ENCODE measurements at places on chromosomes 12 and 14.

DNA sequence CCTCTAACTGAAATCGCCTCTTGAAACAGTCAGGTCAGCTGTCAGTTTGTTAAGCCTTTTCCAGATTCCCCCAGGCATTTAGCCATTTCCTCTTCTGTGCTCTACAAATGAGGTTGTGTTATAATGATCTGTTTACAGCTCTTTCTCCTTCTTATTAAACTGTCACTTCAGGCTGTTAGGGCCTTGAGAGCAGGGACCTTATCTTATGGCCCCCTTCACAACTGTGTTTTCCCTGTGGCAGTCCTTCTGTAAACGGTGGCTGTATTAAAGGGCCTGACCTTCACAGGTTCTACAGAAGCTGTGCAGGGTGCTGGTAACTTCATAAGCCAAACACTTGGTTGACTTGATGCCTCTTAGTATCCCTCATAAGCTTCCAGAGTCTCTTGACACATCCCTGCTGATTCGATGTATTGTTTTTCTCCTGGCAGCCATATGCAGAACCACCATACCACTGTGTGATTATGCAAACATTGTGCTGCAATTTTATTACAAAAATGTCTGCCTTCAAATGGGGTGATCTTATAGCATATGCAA is 104.7 kb downstream of the PLEKHA5 start:
- DNase-seq: no peak

DNA sequence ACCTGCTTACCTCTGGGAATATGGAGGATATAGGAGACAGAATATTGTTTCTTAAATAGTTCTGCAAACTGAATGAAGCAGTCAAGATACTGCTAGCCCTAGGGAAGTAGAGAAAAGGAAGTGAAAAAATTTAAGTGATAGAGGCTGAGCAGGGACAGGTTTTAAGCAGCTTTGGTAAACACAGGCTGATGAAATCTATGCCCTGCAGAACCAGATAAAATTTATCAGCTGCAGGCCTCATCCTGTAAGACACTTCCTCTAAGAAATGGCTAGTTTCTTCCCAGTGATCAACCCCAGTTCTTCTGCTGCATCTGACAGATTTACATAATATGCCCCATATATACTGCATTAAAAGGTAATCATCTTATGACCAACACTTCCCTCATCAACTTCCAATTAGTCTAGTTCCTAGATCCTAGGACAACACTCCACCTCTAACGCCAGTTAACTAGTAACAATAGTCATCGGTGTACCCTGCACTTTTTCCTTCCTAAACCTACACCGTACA is 1.3 kb upstream of the ESYT1 start:
- DNase-seq: no peak

DNA sequence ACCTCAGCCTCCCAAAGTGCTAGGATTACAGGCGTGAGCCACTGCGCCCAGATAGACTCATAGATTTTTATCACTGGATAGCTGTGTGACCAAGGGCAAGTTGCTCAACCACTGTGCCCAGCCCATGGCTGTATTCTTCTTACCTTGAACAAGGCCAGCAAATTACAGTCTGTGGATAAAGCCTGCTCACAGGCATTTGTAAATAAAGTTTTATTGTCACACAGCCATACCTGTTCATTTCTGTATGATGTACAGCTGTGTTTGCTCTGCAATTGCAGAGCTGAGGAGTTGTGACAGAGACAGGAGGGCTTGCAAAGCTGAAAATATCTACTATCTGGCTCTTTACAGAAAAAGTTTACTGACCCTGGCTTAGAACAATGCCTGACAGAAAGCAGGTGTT is 35.2 kb upstream of the LHX5 start:
- DNase-seq: no peak

- peak; percentile 79 for DNase-seq
These were observed 5.8 kb upstream of the NTN4 start for GRCh38 chr12:95796225-95796981.

DNA sequence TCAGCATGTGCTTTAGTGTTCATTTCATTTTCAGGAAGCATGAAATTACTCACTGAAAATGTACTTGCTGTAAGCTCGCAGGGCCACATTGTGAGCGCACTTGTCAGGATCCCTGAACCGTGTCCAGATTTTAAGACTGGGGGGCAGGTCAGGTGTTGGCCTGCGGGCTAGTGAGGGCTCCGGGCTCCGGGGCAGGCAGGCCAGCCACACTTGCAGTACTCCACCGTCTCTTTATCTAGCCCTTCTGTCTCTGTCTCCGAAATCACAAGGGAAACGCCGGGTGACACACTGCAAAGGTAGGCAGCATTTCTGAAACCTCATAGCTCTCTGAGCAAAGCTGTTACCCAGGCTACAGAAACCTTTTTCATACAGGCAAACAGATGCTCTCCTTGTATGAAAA is 98.7 kb downstream of the EML1 start:
- DNase-seq: peak; percentile 87

DNA sequence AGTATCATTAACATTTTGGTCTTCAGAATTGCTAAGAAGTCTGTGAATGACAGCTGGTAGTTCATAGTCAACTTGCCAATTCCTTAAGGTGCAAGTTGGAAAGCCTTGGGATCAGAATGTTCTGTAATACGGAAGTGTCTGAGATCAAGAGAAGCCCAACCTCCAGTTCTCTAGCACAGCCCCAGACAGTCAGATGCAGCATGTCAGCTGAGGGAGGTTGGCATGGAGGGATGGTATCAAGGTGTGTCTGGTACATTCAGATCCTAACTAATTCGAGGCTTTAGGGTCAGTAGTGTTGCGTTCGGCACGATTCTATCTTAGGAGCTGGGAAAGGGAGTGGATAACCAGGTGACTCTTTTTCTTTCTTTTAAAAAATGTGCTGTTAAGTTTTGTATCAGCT is 38.3 kb downstream of the FNTB start:
- DNase-seq: no peak

- no peak for DNase-seq
These were observed 23.4 kb upstream of the BEGAIN start for GRCh38 chr14:100610511-100611217.

DNA sequence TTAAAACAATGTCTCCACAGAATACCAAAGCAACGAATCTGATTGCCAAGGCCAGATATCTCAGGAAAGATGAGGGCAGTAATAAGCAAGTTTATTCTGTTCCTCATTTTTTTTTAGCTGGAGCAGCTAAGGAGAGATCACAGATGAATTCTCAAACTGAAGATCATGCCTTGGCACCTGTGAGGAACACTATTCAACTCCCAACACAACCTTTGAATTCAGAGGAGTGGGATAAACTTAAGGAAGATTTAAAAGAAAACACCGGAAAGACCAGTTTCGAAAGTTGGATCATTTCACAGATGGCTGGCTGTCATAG is 994 bp downstream of the PRORP start:
- DNase-seq: peak; percentile 9

GRCh38 chr14:52801014-52801712 is 9.8 kb upstream of the GNPNAT1 start:
- peak; percentile 96 for DNase-seq

- no peak for DNase-seq
These were observed 12.4 kb downstream of the TNS2 start for GRCh38 chr12:53062011-53062961.

DNA sequence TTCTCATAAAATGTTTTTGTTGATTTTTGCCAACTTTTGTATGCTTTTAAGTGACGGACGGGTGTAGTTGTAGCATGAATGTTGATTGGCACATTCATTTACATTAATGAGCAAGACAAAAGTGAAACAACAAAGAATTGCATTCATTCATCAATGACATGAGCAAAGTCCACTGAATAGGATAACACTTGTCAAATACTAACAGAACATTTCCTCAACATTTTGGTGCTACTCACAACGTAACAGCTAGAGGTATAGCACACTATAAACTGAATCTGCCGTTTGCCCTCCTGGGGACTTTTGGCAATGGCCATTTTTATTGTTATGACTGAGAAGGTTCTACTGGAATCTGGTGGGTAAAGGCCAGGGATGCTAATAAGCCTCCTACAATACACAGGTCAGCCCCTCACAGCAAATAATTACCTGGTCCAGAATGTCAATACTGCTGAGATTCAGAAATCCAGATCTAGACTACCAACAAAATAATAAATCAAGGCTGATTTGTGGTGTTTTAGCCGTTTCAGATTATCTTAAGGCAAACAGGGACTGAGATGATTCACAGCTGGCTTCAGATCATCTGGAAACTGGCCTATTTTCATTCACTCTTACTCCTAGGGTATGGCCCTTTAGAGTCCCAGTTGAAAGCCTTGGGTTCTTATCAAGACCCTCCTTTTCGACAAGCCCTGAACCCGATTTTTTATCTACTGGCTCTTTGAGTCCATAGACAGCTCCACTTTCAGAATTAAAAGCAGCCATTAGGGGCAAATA is 22.5 kb upstream of the CDKN3 start:
- DNase-seq: no peak

GRCh38 chr12:42590330-42590934 is 886 bp upstream of the PRICKLE1 start:
- peak; percentile 60 for DNase-seq

DNA sequence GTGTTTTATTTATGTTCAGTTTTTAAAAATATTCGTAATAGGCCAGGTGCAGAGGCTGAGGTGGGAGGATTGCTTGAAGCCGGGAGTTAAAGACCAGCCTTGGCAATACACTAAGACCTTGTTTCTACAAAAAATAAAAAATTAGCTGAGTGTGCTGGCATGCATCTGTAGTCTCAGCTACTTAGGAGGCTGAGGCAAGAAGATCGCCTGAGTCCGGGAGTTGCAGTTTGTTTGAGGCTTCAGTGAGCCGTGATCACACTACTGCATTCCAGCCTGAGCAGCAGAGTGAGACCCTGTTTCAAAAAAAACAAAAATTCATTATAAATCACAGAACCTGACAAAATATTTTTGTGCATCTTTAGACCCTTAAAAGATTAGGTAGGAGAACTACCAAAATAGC is 240.1 kb upstream of the ARHGAP5 start:
- peak; percentile 9 for DNase-seq

DNA sequence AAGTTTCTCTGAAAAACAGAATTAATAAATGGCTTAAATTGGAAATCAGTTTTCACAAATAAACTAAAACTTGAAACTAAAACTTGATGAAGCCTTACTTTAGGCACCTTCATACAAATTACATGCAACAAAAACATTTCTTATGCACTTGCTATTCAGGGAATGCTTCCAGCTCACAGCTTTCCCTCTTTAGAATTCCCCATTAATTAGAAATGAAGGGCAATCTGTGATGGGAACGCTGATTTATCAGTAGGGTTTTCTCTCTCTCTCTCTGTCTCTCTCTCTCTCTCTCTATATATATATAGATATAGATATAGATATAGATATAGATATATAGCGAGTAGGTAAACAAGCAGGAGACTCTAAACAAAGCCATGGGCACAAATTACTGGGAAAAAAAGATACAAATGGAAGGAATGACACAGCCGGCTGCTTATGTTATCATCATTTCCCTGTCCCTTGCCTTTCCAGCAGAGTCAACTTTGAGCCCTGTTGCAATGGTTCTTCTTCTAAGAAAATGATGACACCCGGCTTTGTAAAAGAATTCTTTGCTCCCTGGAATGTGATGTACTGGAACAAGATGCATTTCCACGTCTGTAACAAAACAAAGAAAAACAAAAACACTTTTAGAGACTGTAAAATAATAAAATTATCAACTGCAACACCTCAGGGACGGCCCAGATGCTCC is 1121.6 kb upstream of the TMEM132C start:
- no peak for DNase-seq

DNA sequence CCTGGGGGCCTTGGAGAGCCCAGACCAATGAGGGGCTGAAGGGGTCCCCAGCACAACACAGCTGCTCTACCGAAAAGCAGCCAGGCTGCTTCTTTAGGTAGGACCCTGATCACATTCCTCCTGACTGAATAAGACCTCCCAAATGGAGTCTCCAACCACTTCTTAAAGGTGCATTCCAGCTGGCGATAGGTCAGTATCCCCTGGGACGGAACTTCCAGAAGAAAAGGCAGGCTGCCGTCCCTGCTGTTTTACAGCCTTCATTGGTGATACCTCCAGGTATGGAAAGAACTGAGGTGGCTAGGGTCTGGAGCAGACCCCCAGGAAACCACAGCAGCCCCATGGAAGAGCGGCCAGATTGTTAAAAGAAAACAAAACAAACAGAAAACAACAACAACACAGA is 340.6 kb downstream of the BTG1 start:
- DNase-seq: no peak

- no peak for DNase-seq
These were observed 414.8 kb upstream of the MGAT4C start for GRCh38 chr12:86670986-86671385.

GRCh38 chr12:28507867-28508266 is 317.6 kb downstream of the CCDC91 start:
- no peak for DNase-seq

DNA sequence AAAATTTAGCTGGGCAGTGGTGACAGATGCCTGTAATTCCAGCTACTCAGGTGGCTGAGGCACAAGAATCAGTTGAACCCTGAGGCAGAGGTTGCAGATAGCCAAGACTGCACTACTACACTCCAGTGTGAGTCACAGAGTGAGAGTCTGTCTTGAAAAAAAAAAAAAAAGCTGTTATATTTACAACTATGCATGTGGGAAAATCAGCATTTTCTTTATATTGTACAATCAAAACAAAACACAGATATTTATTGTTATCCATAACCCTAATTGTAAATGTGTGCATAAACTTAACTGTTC is 12.5 kb downstream of the C1R start:
- DNase-seq: peak; percentile 49

DNA sequence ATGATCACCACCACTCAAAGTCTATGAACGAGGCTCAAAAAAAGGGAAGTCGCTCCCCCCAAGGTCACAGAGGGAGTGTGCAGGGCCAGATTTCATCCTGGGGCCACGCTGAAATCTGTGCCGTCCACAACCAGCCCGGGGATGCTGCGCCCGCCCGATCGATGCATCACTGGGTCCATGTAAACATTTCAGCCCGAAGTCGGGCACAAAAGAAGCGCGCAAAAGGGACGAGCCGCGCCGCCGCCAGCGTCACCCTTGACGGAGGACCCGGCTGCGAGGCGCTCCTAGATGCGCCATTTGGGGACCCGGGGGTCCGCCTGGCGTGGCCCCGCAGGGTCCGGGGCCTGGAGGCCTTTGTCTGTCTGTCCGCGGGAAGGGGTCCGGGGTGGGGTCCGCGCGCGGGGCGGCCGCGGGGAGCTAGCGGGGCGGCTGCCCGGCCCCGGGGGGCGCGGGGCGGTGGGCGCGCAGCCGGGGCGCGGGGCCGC is 503 bp downstream of the FBXO21 start:
- peak; percentile 34 for DNase-seq

- no peak for DNase-seq
These were observed 455.5 kb downstream of the RGS6 start for GRCh38 chr14:72387726-72388125.

- DNase-seq: peak; percentile 91
These were observed 1.5 kb downstream of the PRDM4 start for GRCh38 chr12:107759410-107759809.
